Activated CD4-positive, alpha-beta T cell treated with anti-CD3 and anti-CD28 coated beads, Interleukin-2, Interleukin-4, amounts not matched to agents 100 ng/mL and 50 ng/mL, durations not matched to agents 16 hours and 8 hours (primary cell): ENCODE measurements at places on chromosomes 1 and 21.

- peak; percentile 8 for DNase-seq
Observed at GRCh38 chr1:197738927-197739326, 36.4 kb downstream of the DENND1B start.

GRCh38 chr1:64881281-64881680 lies 85.1 kb downstream of the JAK1 start:
- DNase-seq, result no peak

DNA sequence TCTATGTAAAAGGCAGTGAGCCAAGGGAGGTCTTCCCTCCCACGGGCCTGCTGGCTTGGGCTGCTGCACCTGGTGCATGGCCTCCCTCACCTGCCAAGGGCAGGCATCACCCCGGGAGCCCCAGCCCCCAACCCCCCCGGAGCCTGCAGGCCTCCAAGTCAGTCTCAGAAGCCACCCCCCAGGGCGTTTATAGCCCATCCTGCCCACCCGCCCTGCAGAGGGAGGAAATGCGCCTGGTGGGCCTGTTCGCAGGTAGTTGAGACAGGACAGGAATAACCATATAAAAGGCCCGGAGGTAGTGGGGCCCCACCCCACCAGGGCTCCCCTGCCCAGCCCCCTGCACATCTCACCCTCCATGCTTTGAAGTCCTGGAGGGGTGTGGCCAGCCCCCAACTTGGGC lies 18.2 kb upstream of the ARF1 start:
- no peak for DNase-seq

DNA sequence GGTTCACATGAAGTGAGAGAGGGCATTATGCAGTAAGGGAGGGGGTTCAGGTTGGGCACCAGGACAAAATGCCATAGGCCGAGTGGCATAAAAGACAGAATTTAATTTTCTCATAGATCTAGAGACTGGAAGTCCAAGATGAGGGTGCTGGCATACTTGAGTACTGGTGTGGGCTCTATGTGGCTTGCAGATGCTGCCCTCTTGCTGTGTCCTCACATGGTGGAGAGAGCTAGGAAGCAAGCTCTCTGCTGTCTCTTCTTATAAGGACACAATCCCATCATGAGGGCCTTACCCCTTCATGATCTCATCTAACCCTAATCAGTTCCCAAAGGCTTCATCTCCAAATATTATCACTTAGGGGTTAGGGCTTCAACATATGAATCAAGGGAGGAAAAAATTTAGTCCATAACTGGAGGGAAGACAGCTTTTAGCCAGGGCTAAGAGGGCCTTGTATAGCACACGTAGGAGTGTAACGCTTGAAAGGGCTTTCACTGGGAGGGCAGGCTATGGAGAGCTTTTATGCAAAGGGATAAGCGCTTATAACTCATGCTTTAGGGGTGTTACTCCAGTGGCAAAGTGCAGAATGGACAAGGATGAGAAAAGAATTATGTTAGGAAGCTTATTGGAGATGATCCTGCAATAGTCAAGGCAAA lies 64.5 kb downstream of the PLPPR5 start:
- DNase-seq, result no peak

DNA sequence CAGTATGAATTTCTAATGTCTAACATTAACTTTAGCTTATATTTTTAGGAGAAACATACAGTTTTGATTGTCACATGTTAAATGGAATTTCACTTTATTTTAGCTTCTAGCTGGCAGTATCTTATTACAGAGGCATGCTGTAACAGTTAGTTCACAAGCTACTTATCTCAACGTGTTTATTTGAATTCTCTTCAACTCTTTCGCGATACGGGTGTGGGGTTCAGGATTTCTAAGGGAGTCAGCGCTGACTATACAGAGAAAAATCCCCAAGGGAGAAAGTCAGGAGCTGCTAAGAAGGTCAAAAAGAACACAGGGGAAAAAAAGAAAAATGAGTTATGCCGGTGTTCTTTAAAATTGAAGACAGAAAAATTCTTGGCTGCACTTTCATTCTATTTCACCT lies 296.2 kb downstream of the VAV3 start:
- DNase-seq, result no peak

- no peak for DNase-seq
Observed at GRCh38 chr1:221875004-221875330, 133.1 kb upstream of the DUSP10 start.

GRCh38 chr1:211829343-211830054 lies 1.1 kb downstream of the LPGAT1 start:
- no peak for DNase-seq

DNA sequence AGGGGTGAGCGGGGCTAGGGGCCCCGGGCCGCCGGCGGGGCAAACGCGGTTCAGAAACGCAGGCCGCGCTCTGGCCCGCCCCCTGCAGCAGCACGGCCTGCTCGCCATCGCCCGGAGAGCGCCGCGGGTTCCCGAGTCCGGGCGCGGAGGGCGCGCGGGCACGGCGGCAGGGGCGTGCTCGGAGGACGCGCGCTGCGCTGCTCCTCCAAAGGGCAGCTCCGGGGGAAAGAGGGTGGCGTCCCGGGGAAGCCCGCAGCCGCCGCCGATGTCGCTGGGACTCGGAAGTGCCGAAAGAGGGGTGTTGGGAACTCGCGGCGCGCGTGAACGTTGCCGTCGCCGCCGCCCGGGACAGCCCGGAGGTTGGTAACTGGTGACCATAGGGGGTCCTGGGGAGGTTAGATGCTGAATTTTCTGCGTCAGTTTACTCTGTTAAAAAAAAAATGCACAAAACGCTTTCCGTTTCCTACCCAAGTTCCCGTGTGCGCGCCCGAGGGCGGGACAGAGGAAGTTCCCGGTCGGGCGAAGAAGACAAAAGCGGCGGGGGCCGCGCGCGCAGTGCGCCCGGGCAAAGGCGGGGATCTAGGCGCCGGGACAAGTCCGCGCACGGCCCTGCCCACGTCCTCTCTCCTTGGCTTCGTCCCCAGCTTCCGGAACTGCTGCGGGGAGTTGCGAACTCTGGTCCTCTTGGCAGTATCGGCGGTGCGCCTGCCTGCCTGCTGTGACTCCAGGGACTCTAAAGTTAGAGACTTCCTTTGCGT lies at the start of gene HHAT:
Gene HHAT, plus strand, starts transcription at position 157 of the 758 bp plus-strand sequence. CDS start 20,074 bp downstream, outside the sequence.
- DNase-seq, result peak; percentile 70

- no peak for DNase-seq
Observed at GRCh38 chr1:180513531-180513930, 11.2 kb upstream of the ACBD6 start.

DNA sequence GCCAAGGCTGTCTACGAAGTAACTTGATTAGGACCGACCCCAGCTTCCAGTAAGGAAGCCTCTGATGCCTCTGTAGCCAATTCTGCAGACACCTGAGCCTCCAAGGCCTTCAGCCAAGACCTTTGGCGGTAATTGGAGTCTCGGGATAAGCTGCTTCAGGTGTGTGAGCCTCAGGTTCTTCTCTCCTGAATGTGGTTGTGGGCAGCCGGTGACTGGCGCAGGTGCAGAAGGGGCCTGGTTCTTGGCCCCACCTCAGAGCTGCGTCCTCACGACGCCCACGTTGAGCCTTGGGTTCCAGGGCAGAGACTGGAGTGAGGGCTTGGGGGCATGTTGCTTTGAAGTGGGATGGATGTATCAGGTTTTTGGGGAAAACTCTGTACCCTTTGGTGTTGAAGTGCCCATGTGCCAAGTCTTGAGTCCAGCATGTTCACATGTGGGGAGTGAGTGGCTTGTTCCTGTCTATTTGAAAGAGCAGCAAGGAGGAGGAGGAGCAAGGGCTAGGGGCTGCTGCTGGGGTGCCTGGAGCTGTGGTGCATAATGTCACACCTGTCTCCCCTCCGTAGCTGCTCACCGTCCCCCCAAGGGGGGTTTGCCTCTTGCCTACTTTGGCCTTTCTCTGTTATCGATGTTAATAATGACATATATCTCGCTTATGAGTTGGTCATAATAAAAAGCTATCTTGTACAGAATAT lies 1.4 kb downstream of the PSEN2 start:
- DNase-seq, result no peak

DNA sequence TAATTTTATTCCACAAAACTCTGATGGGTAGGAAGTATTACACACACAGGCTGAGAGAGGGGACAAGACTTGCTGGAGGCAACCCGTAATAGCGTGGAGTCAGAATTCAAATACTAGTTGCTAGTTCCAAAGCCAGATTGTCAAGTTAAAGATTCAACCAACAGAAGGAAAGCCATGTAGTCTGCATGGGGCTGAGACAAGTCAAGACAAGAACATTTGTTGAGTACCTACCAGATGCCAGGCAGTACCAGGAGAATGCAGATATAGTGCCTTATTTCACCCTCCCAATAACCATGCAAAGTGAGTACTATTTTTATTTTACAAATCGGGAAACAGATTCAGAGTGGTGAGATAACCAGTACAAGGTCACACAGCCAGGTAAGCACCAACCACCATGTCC lies 110.4 kb upstream of the SPATA6 start:
- no peak for DNase-seq

DNA sequence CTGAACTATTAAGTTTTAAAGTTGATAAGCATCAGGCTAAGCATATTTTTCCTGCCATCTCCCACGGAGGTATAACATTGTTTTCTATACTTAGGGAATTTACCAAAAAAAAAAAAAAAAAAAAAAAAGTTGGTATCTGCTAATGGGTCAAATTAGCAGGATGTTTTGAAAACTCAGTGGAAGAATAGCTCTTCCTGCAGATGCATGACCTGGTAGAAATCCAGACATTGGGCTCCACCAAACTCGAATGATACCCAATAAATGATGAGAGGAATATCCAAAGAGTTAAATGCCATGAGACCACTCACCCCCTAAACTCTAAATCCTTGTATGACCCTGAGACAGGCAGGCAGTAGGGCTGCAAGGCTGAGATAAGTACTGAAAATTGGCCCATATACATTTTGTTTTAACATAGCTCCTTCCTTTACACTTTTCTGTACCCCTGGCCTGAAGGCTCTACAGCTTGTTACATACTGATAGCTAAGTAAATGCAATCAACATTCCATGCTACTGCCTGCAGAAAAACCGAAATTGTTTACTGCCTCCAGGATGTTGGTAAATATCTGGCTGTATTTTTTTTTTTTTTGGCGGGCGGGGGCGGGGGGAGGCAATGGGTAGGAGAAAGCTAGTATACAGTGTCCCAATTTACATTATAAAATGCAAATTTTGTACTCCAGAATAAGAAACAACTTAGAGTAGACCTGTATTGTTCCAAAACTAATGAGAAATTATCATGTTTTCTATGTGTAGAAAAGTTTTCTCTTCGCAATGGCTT lies 57.6 kb downstream of the NFIA start:
- DNase-seq, result no peak

DNA sequence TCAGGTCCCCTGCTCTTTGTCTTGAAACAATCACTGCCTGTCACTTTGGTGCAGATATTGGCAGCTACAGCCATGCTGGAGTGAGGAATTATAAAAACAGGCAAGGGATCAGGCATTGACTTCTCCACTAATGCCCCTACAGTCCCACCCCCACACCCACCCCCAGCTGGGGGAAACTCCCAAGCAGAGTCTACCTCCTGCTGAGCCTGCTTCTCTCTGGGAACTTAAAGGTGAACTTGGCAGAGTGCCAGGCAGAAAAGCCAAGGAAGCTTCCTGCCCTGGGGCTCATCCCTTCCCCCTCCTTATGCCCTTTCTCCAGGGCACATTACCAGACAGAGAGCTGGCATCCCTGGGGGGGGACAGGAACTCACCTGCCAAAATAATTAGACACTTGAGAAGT lies 6.7 kb downstream of the NCMAP start:
- DNase-seq, result no peak
